ENCODE measurements at places on chromosomes 12 and 14.

DNA sequence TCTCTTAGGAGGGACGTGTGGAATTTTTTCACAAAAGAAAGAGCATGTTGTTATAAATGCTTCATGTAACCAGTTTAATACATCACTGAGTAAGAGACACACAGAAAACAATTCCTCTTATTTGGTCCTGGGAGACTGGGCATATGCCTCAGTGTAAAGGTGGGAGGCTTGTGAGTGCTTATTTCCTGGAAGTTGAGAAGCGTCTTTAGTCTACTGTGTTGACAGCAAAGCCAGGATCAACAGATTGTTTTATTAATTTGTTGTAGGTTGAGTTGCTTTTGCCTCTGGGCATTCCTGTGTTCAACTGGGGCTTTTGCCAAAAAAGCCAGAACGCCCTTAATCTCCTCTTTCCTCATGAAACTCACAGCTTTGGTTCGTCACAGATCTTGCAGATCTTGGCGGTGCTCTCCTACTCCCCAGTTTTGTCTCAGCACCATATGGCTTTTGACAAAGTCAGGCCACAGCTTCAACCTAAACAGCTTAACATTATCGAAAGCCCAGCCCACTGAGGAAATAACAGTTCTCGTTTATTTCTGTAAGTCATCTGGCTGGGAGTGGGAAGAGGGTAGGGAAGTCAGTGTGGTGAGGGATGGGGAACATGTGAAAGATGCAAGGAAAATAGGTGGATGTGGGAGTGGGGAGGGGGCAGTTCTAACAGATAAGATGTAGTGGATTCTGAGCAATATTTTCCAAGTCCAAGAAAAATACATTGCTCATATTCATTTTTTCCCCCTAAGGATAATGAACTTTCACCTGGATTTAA is 227.2 kb downstream of the DACT1 start:
- no peak for DNase-seq

DNA sequence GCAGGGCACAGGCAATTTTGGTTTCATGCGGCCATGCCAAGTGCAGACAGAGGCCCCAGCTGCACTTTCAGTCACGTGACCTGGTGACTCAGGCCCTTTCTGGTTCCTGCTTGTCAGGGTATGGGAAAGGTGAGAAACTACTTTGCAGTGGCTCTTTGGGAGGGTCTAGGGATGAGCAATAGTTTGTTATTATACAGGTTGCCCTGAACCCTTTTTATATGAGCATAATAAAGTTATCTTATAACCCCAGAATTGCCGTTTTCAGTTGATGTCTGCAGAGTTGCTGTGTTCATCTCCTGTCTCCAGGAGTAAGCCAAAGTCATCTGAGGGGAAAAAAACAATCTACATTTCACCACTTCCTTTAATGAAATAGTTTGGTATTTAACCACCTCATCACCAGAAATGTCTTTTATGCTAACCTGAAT is 30.9 kb upstream of the EMP1 start:
- peak; percentile 40 for DNase-seq

DNA sequence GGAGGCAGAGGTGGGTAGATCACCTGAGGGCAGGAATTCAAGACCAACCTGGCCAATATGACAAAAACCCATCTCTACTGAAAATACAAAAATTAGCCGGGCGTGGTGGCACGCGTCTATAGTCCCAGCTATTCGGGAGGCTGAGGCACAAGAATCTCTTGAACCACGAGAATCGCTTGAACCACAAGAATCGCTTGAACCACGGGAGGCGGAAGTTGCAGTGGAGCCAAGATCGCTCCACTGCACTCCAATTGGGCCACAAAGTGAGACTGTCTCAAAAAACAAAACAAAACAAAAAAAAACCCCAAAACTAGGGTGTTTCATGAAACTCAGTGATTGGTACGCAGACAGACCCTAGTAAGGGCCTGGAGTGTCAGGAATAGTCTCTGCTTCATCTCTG is 6.4 kb upstream of the ARF6 start:
- DNase-seq, result no peak

GRCh38 chr14:54207075-54207474 is 189.7 kb upstream of the CDKN3 start:
- DNase-seq, result no peak

- no peak for DNase-seq
These were observed 245.7 kb downstream of the CEP128 start for GRCh38 chr14:80695869-80696268.

- DNase-seq, result no peak
These were observed 65.2 kb upstream of the MANSC4 start for GRCh38 chr12:27845187-27845586.

DNA sequence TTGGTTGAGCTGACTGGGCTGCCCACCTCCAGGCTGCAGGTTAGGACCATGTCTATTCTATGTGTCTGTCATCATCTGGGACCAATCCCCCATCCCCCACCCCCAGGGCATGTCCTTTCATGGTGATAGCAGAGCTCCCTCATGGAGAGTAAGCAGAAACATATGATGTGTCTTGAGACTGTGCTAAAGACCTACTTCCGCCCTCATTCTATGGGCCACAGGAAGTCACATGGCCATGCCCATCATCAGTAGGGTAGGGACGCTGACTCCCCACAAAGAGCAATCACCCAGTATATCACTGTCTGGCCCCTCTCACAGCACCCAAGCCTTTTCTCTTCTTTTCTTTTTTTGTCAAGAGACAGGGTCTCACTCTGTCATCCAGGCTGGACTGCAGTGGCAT is 99.7 kb downstream of the CMKLR1 start:
- DNase-seq, result no peak

DNA sequence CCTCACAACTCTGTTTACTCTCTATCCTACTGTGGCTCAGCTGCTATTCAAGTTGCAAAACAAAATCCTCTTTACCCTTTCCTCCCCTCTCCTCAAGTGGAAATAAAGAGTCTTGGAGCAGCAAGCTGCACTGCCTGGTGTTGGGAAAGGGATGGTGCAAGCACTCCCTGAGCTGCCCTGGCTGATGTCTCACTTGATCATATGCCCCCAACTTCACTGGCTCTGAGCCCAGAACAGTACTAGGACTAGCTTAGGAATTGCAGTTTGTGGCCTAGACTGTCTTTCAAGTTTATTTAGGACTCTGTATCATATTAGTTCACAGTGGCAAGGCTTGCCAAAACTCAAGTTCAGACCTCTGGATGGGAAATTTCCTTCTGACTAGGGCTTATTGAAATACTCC is 1683.8 kb upstream of the SEL1L start:
- no peak for DNase-seq

- no peak for DNase-seq
These were observed 295.7 kb downstream of the BCL11B start for GRCh38 chr14:98976271-98976670.
